ENCODE measurements at places on chromosomes 3 and 15.
A peak's percentile ranks its signal among the peaks of the same experiment; 100 is the strongest.

DNA sequence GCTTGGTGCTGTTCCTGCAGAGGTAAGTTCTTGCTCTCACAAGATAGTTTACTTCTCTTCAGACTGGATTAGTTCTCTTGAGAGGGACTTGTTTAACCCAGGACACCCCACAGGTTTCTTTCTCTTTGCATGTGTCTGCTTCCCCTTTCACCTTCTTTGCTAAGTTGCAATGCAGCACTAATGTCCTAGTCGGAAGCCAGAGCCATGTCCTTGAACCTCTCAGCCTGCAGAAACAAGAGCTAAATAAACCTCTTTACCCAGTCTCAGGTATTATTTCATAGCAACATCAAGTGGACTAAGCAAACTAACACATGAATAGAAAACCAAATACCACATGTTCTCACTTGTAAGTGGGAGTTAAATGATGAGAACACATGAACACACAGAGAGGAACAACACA is 915.2 kb downstream of the NSUN3 start:
- DNase-seq: no peak

GRCh38 chr3:17201538-17201937 is 316.8 kb downstream of the PLCL2 start:
- DNase-seq: no peak

DNA sequence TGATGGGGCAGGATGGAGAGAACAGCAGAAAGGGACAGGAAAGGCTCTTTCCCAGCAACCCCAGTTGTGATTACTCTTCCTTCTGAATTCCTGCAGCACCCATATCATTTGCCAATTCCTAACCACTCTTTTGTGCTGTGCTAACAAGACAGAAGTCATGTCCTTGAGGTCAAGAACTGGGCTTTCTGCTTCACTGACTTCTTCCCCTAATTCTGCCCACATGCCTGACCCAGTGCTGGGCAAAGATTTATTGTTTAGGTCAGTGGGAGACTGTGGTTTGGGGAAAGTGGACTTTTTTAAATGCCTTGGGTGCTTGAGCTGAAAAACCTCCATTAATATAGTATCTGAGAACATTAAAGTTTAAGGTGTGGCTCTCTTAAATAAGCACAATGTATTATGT is 4.2 kb upstream of the EFCAB12 start:
- no peak for DNase-seq

DNA sequence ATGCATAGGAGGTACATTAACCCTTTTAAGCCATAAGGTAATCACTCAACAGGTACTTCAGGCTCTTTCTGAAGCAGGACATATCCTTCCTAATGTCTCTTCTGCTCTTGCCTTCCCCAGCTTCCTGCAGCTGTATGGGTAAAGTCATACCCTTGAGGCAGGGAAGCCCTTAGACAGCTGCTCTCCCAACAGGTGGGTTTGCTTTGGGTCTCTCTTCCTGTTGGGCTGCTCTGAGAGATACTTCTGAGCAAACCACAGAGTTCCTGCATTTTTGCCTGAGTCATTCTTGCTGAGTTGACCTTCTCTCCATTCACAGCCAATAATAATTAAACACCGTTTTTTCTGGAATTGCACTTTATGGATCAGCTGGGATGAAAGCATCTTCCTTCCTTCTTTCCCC is 2.0 kb upstream of the TRAT1 start:
- DNase-seq: no peak

- peak; percentile 40 for DNase-seq
Measured at GRCh38 chr15:90037961-90038631, 37.0 kb downstream of the ZNF710 start.

DNA sequence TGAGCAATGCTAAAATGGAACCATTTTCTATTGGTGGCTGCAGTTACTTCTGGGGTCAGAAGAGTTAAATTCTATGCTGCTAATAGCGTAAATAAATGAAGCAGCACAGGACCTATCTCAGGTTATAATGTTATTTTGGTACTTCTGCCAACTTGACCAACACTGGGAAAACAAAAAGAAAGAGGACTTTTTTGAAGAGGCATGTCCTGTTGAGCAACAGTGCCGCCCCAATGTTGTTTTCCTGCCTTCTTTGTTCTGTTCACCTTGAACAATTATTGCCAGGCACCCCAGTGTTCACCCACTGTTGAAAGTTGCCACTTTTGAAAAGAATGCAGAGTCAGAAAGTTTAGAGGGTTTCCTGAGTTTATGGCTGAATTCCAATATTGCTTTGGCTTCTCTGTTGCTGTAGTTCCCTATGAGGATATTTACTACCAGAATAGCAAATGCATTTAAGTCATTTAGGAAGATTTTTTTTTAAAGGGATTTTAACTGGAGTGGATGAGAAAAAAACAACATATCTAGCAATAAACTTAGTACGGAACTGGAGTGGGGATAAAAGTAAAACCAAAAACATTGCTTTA is 679.0 kb upstream of the DPPA4 start:
- no peak for DNase-seq

DNA sequence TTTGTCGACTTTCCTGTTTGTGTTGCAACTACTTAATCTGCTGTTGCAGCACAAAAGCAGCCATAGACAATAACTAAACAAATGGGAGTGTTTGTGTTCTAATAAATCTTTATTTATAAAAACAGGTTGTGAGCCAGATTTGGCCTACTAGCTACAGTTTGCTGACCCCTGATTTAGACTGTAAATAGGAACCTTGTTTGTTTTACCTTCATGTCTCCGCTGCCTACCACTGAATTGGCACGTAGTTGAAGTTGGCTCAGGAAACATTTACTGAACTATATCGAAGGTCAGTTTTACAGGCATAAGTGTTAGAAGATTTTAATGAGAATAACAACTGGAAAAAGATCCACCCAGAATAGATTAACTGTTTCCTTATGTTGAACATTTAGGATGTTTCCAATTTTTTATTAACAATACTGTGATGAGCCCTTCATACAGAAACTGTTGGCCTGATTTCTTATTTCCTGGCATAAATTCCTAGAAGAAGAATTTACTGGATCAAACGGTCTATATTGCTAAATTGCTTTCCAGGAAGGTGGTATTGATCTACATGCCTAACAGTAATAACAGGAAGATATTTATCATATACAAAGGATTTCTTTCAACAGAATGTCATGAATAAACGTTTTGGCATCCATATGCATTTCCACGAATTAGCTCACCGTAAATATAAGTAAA is 156.2 kb upstream of the NR2E3 start:
- DNase-seq: no peak

- DNase-seq: no peak
Measured at GRCh38 chr15:97517737-97518136, 442.8 kb upstream of the ARRDC4 start.

DNA sequence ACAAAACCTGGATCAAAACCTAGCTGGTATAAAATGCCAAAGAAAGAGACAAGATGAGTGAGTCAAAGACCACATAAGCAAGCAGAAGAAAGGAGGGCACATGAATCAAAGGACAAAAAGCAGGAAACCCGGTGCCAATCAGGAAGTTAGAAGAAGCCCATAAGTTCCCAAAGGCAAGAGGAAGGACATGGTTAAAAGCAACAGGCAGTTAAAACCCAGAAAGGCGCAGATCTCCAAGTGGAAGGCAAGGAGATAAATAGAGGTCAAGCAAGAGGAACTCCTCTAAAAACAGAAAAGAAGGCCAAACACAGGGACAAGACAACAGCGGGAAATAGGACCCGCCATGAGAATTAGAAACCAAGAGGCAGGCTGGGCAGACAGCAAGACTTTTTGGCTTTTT is 4.4 kb downstream of the TMOD2 start:
- DNase-seq: no peak

DNA sequence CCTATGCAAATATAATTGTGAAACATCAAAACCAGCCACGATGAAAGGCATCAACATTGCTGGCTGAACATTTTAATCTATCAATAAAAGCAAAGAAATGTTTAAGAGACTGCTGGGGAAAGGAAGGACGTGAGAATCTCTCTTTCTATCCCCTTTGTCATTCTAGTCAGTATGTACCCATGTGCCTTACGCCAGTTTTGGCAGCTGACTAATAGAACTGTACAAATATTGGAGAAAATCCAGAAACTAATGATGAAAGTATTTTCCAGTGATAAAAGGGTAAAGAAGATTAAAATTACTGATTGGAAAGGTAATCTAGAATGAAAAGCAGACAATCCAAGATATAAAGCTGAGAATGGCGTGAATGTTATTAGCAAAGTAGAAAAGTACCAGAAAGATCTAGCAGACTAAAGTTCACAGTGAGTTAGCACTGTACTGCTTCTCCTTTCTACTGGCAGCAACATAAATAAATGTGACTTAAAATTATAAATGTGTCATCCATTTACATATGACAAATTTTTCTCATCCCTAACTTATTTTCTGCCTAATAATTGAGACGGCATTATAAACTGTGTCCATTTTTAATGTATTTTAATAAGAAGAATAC is 401.9 kb upstream of the CNTN4 start:
- DNase-seq: no peak

DNA sequence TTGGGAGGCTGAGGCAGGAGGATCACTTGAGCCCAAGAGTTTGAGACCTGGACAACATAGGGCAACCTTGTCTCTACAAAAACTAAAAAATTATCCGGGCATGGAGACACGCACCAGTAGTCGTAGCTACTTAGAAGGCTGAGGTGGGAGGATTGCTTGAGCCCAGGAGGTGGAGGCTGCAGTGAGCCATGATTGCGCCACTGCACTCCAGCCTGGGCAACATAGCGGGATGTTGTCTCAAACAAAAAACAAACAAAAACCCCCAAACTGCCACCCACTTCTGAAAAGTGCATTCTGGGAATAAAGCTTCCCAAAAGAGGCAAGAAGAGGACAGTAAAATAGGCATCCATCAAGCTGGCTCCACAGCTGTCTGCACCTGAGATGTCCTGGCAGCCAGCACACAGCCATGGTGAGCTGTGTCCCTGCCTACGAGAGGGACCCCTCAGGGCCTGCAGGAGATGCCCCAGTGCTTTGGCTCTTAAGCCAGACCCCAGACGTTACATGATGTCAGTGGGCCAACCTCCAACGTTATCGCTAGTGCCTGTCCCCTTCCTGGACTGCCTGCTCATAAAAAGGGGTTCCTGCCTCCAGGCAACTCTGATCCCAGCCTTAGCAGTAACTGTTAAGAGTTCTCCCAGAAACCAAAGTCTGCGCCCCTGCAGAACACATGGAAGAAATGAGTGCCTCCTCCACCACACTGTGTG is 101.1 kb downstream of the LRIG1 start:
- no peak for DNase-seq

DNA sequence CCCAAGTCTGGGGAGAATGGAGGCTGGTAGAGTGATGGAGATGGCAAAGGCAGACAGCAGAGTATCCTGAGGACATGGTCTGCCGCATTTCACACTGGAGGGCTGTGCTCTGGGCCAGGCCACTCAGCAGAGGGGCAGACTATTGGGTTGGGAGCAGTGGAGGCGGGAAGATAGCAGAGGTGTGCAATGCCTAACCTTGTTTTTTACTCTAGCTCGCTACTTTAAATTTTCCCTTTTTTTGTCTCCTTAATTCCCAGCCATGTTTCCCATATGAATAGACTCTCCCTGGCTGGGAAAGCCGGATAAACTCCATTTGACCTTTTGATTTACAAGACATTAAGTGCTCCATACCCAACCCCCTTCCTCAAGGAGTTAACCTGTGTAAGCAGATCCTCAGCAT is 33.5 kb upstream of the ST6GAL1 start:
- DNase-seq: no peak

DNA sequence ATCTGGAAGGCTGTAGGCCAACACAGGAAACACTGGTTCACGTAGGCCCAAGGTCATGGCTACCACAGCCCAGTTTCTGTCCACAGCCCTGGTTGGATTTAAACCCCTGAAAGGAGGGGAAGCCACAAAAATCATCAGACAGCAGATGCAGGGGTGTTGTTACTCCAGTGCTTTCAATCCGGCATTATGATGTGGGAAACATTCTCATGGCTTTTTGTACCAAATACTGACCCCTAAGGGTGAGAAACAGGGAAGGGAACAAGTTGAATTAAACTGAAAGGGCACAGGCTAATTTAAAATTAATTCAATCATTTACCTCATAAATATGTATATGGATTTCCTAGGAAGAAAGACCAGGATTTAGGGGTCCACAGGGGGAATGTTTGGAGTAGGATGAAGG is 375.6 kb downstream of the CTNNB1 start:
- no peak for DNase-seq

DNA sequence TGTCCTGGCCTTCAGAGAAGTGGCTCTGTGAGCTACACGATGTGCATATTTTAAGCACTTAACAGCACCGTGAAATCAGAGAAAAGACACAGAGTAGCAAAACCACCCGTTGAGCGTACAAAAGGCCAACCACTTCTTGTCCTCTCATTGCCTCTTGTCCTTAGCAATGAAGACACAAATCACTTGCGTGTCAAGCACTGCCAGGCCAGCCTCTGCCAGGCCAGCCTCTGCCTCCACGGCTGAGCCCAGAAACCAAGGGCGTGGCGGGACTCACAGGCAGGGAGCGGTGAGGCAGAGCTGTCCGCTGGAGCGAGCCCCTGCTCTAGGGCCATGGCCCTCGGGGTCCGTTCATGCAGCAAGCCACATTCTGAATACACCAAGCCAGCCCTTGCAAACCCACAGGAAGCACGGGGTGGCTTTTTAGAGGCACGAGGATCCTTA is 4.0 kb downstream of the MUC4 start:
- DNase-seq: no peak

DNA sequence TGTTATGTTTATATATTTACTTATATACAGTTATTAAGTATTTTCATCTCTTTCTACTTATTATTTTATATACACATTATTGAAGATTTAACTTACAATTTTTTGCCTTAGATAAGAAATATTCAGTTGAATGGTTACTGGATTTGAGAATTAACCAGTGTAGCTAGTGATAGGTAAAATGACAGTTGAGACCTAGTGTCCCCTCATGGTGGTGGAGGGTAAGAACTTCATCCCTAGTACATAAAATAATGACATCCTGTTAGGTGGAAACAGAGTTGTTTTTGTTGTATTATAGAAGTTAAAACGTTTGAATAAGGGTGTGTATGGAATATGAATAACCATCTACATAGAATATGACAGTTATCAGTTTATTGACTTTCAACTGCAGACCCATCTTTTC is 1152.4 kb upstream of the ALCAM start:
- no peak for DNase-seq

- no peak for DNase-seq
Measured at GRCh38 chr3:108513961-108514360, 3.6 kb upstream of the MYH15 start.

- DNase-seq: no peak
Measured at GRCh38 chr15:65076486-65077290, at the start of gene KBTBD13. Gene KBTBD13, plus strand, starts transcription at chr15:65076746. Its CDS starts 70 bp downstream, at chr15:65076816.

DNA sequence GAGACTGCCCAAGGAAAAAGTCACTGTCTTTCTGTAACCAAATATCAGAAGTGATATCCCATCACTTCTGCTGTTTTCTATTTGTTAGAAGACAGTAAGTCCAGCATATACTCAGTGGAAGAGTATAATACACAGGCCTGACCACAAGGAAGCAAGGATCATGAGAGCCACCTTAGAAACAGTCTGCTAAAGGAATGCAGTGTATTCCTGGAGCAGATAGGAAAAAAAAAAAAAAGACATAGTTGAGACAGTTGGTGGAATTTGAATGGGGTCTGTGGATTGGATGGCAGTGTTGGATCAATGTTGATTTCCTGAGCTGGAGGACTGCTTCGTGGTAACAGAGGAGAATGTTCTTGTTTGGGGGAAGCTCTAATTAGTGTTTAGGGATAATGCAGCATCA is 26.5 kb upstream of the FBXL2 start:
- DNase-seq: no peak

GRCh38 chr15:98586066-98586465 is 62.3 kb upstream of the IGF1R start:
- DNase-seq: no peak

GRCh38 chr3:183131735-183132134 is 30.8 kb downstream of the LAMP3 start:
- DNase-seq: no peak
